Activated naive CD8-positive, alpha-beta T cell treated with anti-CD3 and anti-CD28 coated beads for 36 hours (primary cell): ENCODE measurements at places on chromosomes 4 and X. TPM values are rescaled to one million over a fixed set of nuclear protein-coding genes. Genes with fewer than 3 reads are reported as not detected.

Gene ZDHHC15
- 0.30 TPM for total RNA-seq

Gene DNAAF6
- not detected for total RNA-seq

Gene MAGEB17
- total RNA-seq: not detected

GRCh38 chrX:105483011-105483410 is 262.5 kb upstream of the TEX13A start:
- H3K27ac ChIP-seq: no peak overlapping the region
- H3K27me3 ChIP-seq: no peaks in the 10 kb centered on the region
- no peak for DNase-seq
- no peak overlapping the region for H3K4me3 ChIP-seq

- peaks cover 15% of the 10 kb centered on the region for H3K4me1 ChIP-seq
- H3K4me3 ChIP-seq: peak overlapping the region; percentile 79
- H3K27me3 ChIP-seq: no peaks in the 10 kb centered on the region
Measured at GRCh38 chrX:45187731-45188130, 12.9 kb downstream of the DIPK2B start.

DNA sequence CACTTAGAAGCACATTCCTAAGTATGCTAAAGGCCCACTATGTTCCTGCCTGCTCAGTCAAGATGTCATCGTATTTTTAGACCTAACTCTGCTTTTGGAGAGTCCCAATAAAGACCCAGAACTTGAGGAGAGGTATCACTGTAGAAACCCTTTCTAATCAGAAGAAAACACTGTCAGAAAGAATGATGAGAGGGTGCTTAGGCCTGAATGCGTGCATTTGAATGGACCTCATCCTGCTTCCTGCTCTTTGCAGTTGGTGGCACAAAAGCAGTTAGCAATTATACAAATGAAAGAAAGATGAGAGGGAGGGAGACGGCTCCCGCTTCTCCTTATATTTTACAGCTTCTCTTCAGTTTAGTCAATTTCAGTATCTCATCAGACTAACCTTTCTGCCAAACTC is 987.2 kb downstream of the CCSER1 start:
- H3K27ac ChIP-seq: no peak overlapping the region
- no peak for DNase-seq
- no peaks in the 10 kb centered on the region for H3K4me1 ChIP-seq

DNA sequence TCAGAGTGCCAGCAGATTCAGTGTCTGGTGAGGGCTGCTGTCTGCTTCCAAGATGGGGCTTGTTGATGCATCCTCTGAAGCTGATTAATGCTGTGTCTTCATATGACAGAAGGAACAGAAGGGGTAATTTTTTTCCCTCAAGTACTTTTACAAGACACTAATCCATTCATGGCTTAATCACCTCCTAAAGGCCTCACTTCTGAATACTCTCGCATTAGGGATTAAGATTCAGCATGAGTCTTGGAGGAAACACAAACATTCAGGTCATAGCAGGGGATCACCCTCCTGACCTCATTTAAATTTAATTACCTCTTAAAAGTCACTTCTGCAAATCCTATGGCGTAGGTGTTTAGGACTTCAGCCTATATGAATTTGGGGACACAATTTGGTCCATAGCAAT is 1145.5 kb upstream of the PCDH10 start:
- no peaks in the 10 kb centered on the region for H3K4me1 ChIP-seq
- no peak overlapping the region for H3K27ac ChIP-seq
- H3K27me3 ChIP-seq: no peaks in the 10 kb centered on the region
- no peak overlapping the region for H3K4me3 ChIP-seq
- no peak for DNase-seq

DNA sequence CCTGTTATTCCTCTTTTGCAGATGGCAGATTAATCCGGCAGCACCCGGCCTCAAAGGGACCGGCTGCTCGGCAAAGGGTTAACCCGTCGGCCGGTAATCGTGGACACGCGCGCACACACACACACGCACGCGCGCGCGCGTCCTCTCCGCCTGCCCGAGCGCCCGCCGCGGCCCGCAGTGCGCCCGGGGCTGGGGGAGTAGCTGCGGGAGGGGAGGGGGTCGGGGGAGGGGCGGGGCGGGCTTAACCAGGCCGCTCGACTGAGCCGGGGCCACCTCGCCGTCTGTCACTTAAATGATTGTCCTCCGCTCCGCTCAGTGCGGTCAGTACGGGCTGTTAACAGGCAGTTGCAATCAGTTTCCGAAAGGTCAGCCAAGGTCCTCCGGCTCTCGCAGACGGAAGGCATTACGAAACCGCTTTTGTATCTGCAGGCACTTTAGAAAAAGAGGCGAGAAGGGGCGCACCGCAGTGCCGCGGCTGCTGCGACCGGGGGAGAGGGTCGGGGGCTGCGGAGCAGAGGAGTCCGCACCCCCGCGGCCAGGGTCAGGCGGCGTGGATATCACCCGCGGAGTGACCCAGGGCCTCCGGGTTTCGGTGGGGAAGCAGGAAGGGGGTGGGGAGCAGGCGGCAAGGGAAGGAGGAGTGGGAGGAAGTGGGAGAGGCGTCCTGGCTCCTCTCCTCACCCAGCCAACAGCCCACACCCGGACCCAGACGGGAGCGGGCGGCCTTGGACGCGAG is 57.3 kb upstream of the BCOR start:
- H3K4me3 ChIP-seq: peak overlapping the region; percentile 77
- no peak for DNase-seq
- no peaks in the 10 kb centered on the region for H3K27me3 ChIP-seq
- peaks cover 13% of the 10 kb centered on the region for H3K4me1 ChIP-seq
- no peak overlapping the region for H3K27ac ChIP-seq

Gene GAGE13
- total RNA-seq: not detected

Gene GLOD5
- not detected for total RNA-seq

DNA sequence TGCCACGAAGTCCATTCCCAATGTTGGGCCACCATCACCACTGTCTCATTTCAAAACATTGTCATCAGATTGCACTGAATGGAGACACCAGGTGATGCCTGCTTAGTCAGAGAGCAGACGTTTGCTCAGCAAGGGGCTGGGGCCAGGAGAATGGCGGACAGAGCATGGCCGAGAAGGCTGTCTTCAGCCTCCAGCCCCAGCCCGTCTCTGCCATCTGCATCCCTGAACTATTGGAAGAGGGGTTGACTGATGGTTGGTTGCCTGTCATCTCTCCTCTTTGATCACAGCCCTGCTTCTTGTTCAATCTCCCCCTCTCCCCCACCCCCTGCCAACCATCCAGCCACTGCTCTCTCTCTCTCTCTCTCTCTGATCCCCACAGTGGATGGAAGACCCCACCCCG is 140.9 kb downstream of the SHOX start:
- H3K27me3 ChIP-seq: peaks cover 4% of the 10 kb centered on the region
- no peaks in the 10 kb centered on the region for H3K36me3 ChIP-seq
- H3K4me1 ChIP-seq: no peaks in the 10 kb centered on the region

GRCh38 chrX:37599729-37600128 is 28.3 kb downstream of the LANCL3 start:
- H3K4me3 ChIP-seq: no peak overlapping the region
- no peaks in the 10 kb centered on the region for H3K4me1 ChIP-seq
- peaks cover 12% of the 10 kb centered on the region for H3K27me3 ChIP-seq
- no peak for DNase-seq

DNA sequence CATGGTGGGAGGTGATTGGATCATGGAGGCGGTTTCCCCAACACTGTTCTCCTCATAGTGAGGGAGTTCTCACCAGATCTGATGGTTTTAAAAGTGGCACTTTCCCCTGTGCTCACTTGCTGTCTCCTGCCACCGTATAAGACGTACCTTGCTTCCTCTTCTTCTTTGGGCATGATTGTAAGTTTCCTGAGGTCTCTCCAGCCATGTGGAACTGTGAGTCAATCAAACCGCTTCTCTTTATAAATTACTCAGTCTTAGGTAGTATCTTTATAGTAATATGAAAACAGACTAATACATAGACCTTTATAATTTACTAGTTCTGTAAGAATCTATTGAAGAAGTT is 82.5 kb upstream of the PITX2 start:
- no peak overlapping the region for H3K4me3 ChIP-seq
- H3K27ac ChIP-seq: no peak overlapping the region
- DNase-seq: no peak
- H3K4me1 ChIP-seq: no peaks in the 10 kb centered on the region

GRCh38 chr4:133102043-133102442 is 47.1 kb upstream of the PCDH10 start:
- no peak for DNase-seq
- H3K27ac ChIP-seq: no peak overlapping the region
- no peaks in the 10 kb centered on the region for H3K27me3 ChIP-seq
- no peaks in the 10 kb centered on the region for H3K4me1 ChIP-seq
- H3K36me3 ChIP-seq: no peaks in the 10 kb centered on the region

DNA sequence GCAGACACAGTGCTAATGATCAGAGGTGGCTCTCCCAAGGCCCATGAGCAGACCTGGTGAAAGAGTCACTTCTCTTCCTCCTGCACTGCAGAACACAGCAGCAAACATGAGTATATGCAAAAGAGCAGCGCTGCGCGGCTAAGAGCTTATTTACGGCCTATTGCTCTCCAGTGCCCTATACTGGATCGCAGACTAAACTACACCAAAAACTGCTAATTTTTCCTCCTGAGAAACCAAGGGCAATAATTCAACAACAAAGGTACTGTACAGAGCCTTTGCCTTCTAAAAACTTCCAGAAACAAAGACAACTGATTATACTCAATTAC is 702.5 kb downstream of the ARAP2 start:
- DNase-seq: no peak
- H3K27me3 ChIP-seq: no peaks in the 10 kb centered on the region
- H3K4me1 ChIP-seq: no peaks in the 10 kb centered on the region
- H3K36me3 ChIP-seq: no peaks in the 10 kb centered on the region

Gene NUDT9
- total RNA-seq: 13.4 TPM
